ENCODE measurements at places on chromosomes 16 and 17. TPM values are rescaled to one million over a fixed set of nuclear protein-coding genes. Genes with fewer than 3 reads are reported as not detected.

Gene XYLT1
- polyA plus RNA-seq, result 7.3 TPM

DNA sequence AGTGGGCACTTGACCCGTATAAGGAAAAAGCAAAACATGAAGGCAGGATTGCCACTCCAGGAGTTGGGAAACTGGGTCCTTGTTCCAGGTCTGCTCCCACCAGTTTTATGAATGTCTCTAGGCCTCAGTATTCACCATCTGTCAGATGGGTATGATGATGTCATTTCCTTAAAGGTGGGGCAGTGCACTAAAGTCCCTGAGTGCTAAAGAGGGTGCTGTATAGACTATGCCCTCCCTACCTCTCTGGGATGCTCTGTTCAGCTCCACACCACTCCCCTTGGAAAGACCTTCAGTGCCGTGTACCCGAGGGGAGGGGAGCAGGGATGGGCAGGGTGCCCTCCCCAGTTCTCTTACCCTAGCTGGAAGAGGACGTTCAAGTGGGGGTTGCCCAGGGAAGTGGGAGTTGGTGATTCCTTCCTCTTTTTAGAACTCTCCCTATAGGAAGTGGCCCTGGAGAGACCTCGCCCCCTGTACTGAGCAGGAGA is 2.2 kb downstream of the LASP1 start:
- no peak for DNase-seq

DNA sequence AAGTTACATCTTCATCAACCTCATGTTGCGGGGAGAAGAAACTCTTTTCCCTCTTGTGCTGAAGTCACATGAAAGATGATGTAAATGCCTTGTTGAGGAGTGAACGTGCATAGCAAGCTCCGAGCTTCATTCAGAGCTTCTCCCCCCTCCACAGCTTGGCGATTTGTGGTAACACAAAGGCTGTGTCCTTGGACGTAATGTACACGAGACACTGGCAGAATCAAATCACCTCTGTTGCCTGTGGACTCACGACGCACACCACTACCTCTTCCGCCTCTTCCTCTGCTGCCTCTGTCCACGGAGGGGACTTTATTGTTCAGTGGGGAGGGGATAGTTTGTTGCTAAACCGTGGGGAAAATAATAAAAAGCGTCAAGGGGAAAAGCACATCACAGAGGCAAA is 54.9 kb upstream of the CHMP6 start:
- no peak for DNase-seq

- DNase-seq, result no peak
These were observed 8.8 kb downstream of the TENT4B start for GRCh38 chr16:50161950-50162349.

DNA sequence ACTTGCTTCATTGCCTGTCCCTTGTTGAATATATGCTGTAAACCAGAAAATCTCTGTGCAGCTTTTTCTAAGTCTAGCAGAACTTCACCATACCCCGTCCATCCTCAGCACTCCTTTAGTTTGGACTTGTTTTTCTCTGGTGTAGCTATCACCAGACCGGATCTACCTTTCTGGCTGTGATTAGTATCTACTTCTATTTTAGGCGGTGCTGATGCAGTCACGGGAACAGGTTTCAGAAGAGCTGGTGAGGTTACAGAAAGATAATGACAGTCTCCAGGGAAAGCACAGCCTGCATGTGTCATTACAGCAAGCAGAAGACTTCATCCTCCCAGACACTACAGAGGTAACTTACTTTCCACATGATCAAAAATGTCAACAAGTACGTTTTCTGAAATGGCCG is 46.4 kb downstream of the NUP88 start:
- DNase-seq, result no peak

- DNase-seq, result no peak
These were observed 764 bp upstream of the SMURF2 start for GRCh38 chr17:64662774-64663367.

DNA sequence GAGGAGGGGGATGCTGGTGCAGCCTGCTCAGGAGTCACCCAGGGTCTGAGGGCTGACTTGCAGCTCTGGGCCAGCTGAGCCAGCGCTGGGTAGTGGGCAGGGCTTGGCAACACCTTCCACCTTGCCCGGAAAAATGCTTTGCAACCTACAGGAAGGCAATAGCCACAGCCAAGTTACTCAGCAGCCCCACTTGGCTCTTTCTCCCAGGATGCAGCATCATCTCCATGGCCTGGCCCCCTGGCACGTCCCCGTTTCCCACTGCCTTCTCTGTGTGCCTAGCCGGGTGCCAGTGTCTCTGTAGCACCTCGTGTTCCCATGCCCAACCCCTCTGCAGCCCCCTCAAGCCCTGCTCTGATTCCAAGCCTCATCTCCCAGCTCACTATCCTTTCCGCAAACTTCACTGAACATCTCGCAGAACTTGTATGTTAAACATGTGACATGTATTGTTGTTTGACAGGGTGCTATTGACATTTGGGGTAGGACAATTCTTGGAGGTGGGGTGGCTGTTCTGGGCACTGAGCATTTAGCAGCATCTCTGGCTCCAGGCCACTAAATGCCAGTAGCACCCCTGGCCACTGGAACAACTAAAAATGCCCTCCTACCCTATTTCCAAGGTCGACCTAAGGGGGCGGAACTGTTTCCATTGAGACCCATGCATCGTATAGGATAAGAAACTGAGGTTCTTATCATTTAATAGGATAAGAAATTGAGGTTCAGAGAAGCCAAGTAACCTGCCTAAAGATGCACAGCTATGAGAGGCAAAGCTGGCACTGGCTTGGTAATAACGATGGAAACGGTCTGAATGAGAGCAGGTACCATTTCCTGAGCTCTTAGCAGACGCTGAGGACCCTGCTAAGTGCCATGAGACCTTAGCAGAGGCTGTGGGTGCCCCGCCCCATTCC is 12.2 kb downstream of the DEXI start:
- DNase-seq, result no peak

Data from left renal cortex interstitium (tissue), 4 donors.